ENCODE measurements at places on chromosomes 16 and 17.

DNA sequence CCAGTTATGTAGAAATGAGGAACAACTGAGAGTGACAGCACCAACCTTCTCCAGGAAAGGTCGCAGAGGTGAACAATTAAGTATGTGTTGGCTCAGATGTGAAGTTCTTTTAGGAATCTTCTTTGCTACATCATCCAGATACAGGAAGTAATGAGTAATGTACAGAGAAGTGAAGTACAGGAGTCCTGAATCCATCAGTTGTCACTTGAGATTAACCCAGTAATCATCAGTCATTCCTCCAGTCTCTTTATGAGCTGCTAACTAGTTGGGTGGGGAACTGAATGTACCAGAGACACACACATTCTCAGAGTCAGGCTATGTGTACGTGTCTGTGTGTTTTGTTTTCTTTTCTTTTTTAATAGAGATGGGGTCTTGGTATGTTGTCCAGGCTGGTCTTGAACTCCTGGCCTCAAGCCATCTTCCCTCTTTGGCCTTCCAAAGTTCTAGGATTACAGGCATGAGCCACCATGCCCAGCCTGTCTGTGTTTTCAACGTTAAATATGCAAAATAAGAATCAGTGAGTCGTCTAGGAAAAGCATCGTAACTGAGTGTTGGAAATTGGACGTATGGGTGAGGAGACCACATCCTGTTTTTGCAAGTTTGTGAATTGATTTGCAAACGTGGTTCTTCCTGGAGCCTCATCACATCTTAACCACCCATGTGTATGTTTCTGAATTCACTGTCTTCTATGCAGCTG is 19.9 kb downstream of the ZNF200 start:
- DNase-seq = no peak

- no peak for DNase-seq
These were observed 264.0 kb upstream of the CCL2 start for GRCh38 chr17:33990943-33991706.

GRCh38 chr17:5819921-5820685 is 235.8 kb upstream of the NLRP1 start:
- no peak for DNase-seq

GRCh38 chr16:4351880-4352279 is 759 bp upstream of the PAM16 start:
- no peak for DNase-seq

- DNase-seq = no peak
These were observed 4.9 kb downstream of the KCTD2 start for GRCh38 chr17:75051941-75052340.

DNA sequence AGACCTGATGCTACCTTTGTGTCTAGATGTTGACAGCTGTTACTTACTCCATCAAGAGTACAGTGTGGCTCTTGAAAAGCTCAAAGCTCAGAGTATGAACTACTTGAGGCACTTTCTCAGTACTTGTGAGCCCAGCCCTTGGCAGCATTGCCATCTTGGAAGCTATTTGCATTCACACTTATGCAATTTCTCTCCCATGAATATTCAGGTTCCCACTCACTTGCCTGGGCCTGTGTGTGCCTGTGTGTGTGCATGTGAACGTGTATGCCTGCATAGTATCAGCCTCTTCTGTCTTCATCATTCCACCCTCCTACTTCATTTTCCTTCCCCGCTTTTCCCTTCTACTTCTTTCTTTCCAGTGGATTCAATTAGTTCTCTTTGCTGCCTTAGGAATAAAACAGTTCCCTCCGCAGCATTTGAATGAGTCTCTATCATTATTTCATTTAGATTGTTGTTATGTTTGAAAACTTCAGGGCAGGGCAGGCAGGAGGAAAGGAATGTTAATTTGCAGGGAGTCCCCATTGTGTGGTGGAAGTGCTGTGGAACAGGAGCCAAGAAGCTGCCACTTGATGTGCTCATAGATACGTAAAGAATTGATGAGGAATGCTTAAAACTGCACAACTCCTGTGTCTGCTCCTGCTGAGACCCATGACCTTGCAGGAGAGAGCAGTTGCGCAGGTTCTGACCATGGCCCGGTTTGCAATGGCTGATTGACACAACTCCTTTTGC is 58.9 kb downstream of the HS3ST4 start:
- no peak for DNase-seq

DNA sequence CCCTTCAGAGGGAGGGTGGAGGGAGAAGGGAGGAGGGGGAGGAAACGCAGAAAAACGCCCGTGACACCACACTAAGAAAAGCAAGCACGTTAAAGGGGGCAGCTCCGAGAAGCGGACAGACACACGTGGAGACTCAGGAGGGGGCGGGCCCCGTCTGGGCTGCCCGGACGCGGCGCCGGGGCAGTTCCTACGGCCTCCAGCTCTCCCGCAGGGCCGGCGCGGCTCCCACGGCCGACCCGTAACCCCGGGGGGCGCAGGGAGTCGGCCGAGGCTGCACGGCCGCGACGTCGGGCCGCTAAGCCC is 362 bp downstream of the KLHDC4 start:
- DNase-seq = no peak

DNA sequence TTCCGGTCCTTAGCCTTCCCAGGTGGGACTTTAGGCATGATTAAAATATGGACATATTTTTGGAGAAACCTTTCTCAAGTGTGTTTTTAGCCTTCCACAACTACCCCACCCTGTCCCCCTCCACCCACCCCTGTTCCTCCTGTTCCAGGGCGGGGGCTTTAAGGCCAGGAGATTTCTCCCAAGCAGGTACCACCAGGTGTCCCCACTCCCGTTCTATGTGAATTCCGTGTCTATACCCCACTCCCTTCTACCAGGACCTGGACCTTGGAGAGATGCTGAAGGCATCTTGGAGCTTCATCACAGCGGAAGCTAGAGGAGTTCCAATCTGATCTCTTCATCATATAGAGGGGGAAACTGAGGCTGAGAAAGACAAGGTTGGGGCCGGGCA is 9.7 kb downstream of the CA4 start:
- no peak for DNase-seq

DNA sequence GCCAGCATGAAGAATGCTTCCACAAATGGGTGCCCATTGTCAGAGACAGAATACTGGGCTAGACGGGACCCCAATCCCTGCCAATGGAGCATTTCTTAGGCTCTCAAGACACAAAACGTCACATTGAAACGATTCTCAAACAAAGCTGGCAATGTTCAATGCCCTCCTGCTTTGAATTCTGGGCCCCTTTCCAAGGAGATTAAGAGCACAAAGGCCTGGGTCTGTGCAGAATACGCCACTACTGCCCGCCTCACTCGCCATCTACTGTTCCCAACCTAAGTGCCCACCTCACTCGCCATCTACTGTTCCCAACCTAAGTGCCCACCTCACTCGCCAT is 9.7 kb downstream of the CFAP20 start:
- no peak for DNase-seq

DNA sequence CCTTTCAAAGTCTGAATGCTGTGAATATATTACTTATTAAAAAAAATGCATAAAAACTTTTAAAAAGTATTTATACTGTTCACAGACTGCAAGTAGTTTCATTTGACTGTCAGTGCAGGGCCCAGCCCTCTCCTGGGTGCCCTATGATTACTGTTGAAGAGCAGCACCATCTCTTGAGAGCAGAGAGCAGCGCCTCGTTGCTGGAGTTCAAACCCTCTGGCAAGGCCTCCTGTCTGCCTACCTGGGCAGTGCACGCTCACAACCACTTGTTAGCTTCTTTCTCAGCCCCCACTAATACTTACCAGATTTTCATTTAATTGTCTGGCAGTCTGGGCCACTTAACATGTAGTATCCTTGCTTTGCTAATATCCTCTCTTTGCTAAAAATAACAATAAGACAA is 233.4 kb downstream of the PHKB start:
- DNase-seq = no peak

GRCh38 chr17:37604556-37604955 is 4.7 kb downstream of the SYNRG start:
- DNase-seq = no peak

GRCh38 chr16:74563828-74564263 is 43.1 kb downstream of the GLG1 start:
- DNase-seq = peak; percentile 51

- no peak for DNase-seq
These were observed 4.4 kb downstream of the COPRS start for GRCh38 chr17:31854672-31855071.

- DNase-seq = no peak
These were observed 96.7 kb downstream of the SYCE1L start for GRCh38 chr16:77295896-77296295.

- no peak for DNase-seq
These were observed 12.1 kb downstream of the LPO start for GRCh38 chr17:58250344-58251011.

GRCh38 chr16:4217204-4218131 is 24.4 kb downstream of the SRL start:
- DNase-seq = no peak

- no peak for DNase-seq
These were observed 32.7 kb downstream of the AIPL1 start for GRCh38 chr17:6402258-6402657.

DNA sequence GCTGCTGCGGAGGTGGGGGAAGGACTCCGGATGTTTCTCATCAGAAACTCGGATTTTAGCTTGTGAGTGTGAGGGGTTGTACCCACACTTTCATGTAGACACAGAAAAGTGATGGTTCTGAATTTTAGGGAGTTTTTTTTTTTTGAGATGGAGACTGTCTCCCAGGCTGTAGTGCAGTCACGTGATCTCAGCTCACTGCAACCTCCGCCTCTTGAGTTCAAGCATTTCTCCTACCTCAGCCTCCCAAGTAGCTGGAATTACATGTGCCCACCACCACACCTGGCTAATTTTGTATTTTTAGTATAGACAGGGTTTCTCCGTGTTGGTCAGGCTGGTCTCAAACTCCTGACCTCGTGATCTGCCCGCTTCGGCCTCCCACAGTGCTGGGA is 22.4 kb upstream of the GNG13 start:
- DNase-seq = no peak

DNA sequence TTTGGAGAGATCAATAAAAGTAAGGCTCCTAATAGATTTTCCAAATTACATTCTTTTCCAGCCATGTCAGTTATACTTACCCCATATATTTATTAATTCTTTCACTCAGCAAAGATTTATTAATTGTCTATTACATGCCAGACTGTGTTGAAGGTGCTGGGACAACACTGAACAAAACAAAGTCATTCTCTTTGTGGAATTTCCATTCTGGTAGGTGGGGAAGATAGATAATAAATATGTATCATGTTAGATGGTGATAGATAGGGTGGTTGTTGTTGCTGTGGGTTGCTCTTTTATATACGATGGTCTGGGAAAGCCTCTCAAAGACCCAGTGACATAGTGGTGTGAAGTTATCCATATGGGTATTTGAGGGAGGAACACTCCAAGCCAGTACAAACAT is 39.1 kb downstream of the BCAS3 start:
- no peak for DNase-seq

DNA sequence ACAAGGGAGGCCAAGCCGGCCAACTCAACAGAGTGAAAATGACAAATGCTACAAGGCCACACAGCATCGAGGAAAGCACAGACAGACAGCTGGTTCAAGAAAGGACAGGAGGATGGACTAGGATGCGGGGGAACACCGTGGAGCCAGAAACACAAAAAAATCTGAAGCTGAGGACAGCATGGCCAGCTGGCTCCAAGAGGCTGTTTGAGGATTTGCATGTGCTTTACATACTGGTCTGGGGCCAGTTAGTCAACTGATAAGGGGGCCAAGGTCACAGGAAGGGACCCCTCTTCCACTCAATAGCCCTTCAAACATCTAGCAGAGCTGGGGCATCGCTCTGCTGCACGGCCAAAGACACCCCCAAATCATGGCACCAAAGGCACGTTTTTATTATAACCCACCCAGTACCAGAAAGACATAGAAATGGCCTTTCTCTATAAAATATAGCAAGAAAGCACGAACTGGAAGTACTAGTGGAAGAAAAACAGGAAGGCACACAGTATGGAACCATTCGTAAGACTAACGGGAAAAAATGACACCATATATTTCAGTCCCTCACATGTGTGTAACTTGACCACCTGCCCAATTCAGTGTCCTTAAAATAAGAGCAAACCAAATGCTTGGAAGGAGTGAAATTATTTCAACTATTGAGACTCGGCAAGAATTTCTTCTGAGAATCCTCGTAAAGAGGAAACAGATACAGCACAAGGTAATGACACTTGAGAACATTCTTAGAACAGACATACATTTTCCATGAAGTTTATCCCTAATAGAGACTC is 7.8 kb upstream of the SRL start:
- no peak for DNase-seq

DNA sequence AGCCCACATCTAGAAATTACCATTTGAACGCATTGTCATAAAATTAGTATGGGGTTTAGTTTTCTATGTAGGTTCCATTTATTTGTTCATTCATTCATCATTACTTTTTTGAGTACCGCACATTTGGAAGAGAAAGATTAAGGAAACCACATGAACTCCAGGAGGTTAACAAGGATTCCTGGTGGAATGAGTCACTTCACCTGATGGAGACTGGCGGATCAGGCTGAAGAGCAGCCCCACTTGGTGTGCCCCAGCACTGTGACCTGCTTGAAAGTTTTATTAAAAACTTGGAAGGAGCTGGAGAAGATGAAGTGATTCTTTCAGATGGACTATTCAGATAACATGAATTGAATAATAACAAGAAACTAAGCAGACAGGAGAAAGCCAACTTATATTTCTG is 293.6 kb upstream of the CDH11 start:
- no peak for DNase-seq

GRCh38 chr17:7955414-7956227 is 23.6 kb downstream of the CNTROB start:
- DNase-seq = no peak

DNA sequence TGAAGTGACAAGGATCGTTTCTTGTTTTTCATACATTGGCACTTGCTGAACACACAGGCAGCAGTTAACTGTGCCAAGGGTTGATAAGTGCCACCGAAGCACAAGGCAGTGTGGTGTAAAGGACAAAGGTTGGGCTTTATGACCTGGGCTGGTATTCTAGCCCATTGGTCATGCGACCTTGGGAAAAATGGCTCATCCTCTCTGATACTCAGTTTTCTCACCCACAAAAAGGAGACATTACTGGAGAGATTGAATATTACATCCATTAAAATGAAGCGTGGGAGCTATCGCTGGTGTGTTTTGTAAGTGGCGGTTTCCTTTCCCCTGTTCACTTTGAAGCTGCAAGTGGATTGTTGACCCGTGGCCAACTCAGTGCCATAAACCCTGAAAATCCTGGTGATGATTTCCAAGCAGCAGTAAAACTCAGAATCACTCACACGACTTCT is 216.9 kb downstream of the HAPSTR1 start:
- DNase-seq = no peak
